Kidney (tissue), 22 donors: ENCODE measurements at places on chromosomes 7 and 10.

DNA sequence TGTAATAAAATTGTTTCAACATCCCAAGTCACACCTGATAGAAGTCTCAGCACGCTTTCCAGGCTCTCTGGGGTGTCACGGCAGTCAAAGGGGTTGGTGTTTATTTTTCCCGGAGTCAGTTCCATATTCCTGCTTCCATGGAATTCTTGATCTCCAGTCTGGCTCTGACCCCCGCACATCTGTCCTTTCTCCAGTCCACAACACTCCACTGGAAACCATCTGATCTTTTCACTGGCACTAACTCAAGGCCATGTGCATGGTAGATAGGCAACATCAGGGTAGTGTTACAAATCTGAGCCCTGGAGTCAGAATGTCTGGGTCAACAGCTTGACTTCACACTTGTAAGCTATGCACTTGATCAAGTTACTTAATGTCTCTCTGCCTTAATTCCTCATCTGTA is 176.2 kb downstream of the WDR11 start:
- H3K27me3 ChIP-seq, result no peaks in the 10 kb centered on the region
- H3K27ac ChIP-seq, result no peak overlapping the region
- no peaks in the 10 kb centered on the region for H3K36me3 ChIP-seq
- H3K4me1 ChIP-seq, result no peaks in the 10 kb centered on the region
- H3K4me3 ChIP-seq, result no peak overlapping the region
- DNase-seq, result peak; percentile 75

- H3K4me1 ChIP-seq, result peaks cover 8% of the 10 kb centered on the region
- no peaks in the 10 kb centered on the region for H3K27me3 ChIP-seq
- no peak overlapping the region for H3K27ac ChIP-seq
- H3K4me3 ChIP-seq, result no peak overlapping the region
- H3K36me3 ChIP-seq, result no peaks in the 10 kb centered on the region
Measured at GRCh38 chr10:102965311-102965851, 47.3 kb downstream of the CNNM2 start.

DNA sequence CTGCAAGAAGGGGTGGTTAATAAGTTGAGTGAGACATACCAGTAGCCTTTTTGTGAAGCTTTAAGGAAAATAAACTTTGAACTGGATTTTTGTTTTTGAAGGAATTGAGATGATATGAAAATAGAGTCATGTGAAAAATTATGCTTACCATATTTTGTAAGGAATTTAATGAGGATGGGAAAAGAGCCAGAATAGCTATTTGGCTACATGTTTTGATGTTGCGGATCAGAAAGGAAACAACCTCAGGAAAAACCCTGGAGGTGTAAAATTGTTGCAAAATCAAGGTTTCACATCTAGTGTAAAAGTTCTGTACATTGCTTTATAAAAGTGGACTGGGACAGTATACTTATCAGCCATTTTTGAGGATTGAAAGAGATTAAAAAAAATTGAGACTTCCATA is 15.0 kb downstream of the TBC1D12 start:
- H3K4me1 ChIP-seq, result peaks cover 6% of the 10 kb centered on the region
- H3K27me3 ChIP-seq, result no peaks in the 10 kb centered on the region
- H3K4me3 ChIP-seq, result no peak overlapping the region
- H3K36me3 ChIP-seq, result no peaks in the 10 kb centered on the region
- H3K27ac ChIP-seq, result no peak overlapping the region

DNA sequence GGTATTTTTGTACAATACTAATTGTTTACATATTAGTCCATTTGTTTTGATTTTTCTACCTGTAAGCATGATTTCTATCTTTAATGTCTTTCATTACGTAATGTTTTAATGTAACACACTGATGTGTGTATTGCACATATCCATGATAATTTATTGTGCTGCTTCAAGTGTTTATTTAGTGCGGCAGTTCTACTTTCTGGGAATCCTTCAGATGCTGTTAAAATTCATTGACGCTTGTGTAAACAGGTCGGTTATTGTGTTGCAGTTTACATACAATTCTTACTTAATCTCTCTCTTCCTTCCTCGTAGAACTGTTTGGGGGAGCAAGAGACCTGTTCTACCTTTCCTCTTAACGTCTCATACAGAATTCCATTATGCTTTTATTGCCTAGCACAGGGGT is 6.9 kb downstream of the TMEM60 start:
- no peaks in the 10 kb centered on the region for H3K4me1 ChIP-seq
- no peaks in the 10 kb centered on the region for H3K27me3 ChIP-seq
- H3K27ac ChIP-seq, result no peak overlapping the region
- H3K4me3 ChIP-seq, result no peak overlapping the region
- H3K36me3 ChIP-seq, result no peaks in the 10 kb centered on the region

DNA sequence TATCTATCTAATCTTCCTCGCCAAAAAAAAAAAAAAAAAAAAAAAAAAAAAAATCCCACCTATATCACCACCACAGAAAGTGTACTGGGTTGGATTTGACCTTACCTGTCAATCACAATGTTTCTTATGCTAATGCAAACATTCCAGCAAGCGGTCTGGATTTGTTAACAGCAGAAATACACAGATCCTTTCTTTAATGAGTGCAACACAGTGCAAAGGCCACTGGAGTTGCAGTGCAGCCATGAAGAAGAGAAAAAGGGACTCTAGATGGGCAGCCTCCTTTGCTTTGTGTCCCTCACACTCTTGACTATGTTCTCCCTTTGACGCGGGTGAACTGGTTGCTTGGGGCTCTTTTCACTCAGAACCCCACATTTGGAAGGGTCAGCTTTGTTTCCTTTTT is 127.3 kb upstream of the PRKCQ start:
- no peaks in the 10 kb centered on the region for H3K4me1 ChIP-seq
- no peak for DNase-seq
- no peaks in the 10 kb centered on the region for H3K27me3 ChIP-seq
- no peak overlapping the region for H3K4me3 ChIP-seq

GRCh38 chr7:37356911-37357636 is 91.6 kb downstream of the ELMO1 start:
- H3K4me1 ChIP-seq, result peaks cover 5% of the 10 kb centered on the region
- no peaks in the 10 kb centered on the region for H3K36me3 ChIP-seq
- DNase-seq, result no peak
